Stimulated activated CD8-positive, alpha-beta memory T cell treated with anti-CD3 and anti-CD28 coated beads, Interleukin-15, amount 100 ng/mL, for 4 hours (primary cell): ENCODE measurements at places on chromosomes 6 and 20.
A peak's percentile ranks its signal among the peaks of the same experiment; 100 is the strongest.

- no peak for DNase-seq
Observed at GRCh38 chr6:95784019-95784418, 206.7 kb downstream of the MANEA start.

GRCh38 chr6:144232176-144232831, 52.8 kb upstream of the UTRN start:
- DNase-seq: no peak

GRCh38 chr20:19406381-19406780, 193.9 kb downstream of the SLC24A3 start:
- no peak for DNase-seq

DNA sequence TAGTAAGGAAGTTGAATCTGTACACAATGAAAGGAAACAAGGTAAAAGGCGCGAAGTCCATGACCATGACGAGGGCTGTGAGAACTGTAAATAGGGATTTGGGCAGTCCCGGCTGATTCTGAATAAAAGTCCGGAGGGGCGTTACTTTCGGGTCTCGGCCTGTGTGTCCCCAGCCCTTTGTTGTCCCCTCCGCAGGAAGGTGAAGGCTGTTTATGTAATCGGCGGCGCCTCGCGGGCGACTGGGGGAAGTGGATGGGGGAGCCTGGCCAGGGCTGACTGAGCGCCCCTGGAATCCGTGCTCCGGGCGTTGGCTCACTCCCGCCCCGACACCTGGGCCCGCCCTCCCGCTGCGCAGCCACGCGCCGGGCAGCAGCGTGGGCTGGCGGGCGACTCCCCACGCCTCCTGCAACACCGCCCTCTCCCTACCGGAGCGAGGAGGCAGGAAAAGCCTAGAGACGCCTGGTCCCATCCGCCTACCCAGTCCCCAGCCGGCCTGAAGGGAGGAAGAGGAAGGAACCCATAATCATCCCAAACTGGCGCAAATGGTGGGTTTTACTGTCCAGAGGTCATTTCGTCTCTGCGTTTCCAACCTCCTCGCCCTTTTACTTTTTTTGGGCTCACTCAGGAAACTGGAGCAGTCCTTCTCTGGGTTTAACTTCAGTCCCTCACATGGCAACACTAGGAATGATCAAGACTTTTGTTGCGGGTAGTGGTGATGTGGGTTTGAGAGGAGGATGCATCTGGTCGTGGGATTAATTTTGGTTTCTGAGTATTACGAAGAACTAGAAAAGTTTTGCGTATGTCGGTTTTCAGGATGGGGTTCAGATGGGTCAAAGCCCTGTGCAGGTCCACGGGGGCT, 12.1 kb downstream of the TRIM31 start:
- DNase-seq: no peak

DNA sequence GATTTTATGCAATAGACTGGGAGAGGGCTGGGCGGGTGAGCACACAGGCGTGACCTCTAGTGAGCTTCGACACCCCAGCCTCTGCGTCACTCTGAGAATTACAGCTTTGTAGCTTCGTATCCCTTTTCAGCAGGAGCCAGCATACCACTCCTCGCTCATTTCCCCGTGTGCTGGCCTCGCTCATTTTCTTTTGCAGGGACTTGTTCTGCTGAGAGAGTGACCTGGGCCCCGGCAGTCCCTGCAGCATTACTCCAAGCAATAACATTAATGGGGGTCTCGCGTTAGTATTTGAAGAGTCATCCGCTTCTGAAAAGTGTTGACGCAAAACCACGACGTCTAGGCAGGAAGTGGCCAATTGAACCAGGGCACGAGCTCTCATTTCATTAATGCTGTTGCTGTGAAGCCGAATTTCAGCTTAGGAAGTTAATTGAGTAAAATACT, 193.7 kb downstream of the QKI start:
- no peak for DNase-seq

DNA sequence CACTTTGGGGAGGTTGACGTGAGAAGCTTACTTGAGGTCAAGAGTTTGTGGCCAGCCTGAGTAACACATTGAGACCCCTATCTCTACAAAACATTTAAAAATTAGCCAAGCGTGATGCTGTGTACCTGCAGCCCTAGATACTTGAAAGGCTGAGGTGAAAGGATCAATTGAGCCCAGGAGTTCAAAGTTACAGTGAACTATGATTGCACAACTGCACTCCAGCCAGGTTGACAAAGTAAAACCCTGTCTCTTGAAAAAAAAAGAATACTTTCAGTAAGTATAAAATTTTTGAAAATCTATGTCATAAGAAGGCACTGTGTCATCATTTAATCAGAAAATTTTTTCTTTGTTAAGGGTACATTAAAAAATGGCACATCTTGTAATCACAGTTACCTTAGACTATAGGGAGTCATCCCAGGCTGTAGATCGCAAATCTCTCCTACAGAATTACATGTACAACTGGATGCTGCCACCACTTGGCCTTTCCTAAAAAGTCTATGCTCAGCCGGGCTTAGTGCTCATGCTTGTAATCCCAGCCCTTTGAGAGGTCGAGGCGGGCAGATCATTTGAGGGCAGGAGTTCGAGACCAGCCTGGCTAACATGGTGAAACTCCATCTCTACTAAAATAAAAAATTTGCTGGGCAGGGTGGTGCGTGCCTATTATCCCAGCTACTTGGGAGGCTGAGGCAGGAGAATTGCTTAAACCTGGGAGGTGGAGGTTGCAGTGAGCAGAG, 17.0 kb upstream of the MRS2 start:
- DNase-seq: no peak

DNA sequence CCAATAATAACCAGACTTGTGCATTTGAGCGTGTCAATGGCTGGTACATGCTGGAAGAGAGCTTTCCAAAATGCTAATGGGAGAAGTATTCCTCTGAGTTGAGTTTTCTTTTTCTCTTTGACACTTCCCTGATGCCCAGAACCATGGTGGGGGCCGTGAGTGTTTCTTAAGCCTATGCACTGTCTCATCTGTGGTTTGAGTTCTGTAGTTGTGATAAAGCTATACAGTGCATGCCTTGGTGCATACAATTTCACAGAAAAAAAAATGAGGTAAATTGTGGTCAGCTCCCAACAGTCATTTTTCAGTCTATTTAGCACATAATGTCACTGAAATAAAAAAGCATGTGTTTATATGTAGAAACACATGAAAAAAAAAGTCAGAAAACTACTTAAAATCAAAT, 204.8 kb downstream of the HDGFL1 start:
- DNase-seq: no peak

GRCh38 chr20:53880108-53880641, 190.2 kb downstream of the BCAS1 start:
- DNase-seq: no peak

- DNase-seq: no peak
Observed at GRCh38 chr6:156437121-156437879, 339.9 kb upstream of the ARID1B start.

- no peak for DNase-seq
Observed at GRCh38 chr6:110858562-110859214, 15.9 kb upstream of the AMD1 start.

GRCh38 chr20:41453010-41453950, 86.7 kb upstream of the EMILIN3 start:
- no peak for DNase-seq

DNA sequence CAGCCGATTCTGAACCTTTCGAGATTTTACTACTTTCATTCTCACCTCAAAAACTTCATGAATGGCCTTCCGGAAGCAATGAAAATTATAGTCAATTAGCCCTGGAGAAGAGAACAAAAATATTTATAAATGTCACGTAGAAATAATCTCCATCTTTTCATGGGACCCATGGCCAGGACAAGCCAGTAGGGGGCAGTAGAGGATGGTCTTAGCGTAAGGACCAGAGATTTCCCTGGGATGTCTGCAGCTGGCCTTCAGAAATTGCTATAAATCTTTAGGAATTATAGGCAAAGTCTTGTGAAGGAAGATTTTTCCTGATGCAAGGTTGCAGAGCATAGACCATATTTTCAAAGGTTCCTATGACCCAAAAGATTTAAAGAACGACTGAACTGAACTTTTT, 15.6 kb upstream of the UBE2J1 start:
- DNase-seq: no peak

- no peak for DNase-seq
Observed at GRCh38 chr6:43803055-43803782, 33.2 kb downstream of the VEGFA start.

GRCh38 chr6:27121640-27122039, 125.9 kb upstream of the PRSS16 start:
- no peak for DNase-seq

DNA sequence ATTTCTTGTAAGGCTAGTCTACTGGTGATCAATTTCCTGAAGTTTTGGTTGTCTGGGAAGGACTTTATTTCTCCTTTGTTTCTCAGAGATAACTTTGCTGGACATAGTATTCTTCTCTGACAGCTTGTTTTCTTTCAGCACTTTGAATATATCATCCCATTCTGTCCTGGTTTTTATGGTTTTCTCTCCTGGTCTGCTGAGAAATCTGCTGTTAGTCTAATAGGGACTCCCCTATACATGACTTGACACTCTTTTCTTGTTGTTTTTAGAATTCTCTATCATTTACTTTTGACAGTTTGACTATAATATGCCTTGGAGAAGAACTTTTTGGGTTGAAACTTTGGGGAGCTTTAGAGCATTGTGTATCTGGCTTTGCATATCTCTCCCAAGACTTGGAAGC, 112.5 kb downstream of the PRL start:
- no peak for DNase-seq

- no peak for DNase-seq
Observed at GRCh38 chr20:45323731-45324130, 15.6 kb upstream of the MATN4 start.

- peak; percentile 10 for DNase-seq
Observed at GRCh38 chr20:3045042-3045815, 623 bp upstream of the MRPS26 start.

- no peak for DNase-seq
Observed at GRCh38 chr6:152946484-152946883, 36.4 kb downstream of the FBXO5 start.

GRCh38 chr6:5099537-5099936, 14.4 kb downstream of the PPP1R3G start:
- no peak for DNase-seq

- DNase-seq: no peak
Observed at GRCh38 chr20:63768591-63769515, 29.3 kb downstream of the SLC2A4RG start.

GRCh38 chr6:394641-395289, 3.2 kb downstream of the IRF4 start:
- DNase-seq: no peak

- DNase-seq: no peak
Observed at GRCh38 chr6:157891544-157892362, 68.7 kb downstream of the SNX9 start.

DNA sequence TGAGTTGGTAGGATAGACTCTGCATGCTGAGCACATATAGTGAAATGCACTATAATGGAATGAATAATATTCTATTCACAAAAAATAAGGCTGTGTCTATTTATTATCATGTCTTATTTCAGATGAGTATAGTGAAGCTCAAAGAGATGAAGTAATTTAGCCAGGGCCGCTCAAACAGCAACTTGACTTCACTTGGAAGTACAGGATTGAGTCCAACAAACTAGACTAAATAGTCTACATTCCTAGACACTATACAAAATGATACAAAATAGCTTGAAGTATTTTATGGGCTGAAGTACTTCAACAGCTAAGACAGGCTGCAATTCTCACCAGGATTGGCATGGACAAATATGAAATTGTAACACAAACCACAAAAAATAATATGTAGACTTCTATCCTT, 144.5 kb upstream of the DST start:
- no peak for DNase-seq

- no peak for DNase-seq
Observed at GRCh38 chr6:6820641-6821238, 232.2 kb downstream of the LY86 start.

DNA sequence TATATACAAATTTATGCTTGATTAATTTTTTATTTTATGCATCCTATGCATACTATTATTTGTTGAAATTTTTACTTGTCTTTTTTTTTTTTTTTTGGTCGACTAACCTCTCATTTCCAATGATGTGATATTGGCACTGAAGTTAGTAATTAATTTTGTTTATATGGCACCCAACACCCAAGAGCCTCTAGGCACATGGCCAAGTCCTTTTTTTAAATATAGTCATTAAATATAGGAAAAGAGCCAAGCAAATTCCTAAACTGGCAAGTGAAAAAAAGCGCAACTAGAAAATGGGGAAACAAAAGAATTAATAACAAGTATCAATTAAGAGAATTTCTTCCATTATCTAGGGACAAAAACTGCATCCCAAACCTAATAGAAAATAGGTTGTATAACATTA, 85.5 kb upstream of the HS3ST5 start:
- DNase-seq: no peak

DNA sequence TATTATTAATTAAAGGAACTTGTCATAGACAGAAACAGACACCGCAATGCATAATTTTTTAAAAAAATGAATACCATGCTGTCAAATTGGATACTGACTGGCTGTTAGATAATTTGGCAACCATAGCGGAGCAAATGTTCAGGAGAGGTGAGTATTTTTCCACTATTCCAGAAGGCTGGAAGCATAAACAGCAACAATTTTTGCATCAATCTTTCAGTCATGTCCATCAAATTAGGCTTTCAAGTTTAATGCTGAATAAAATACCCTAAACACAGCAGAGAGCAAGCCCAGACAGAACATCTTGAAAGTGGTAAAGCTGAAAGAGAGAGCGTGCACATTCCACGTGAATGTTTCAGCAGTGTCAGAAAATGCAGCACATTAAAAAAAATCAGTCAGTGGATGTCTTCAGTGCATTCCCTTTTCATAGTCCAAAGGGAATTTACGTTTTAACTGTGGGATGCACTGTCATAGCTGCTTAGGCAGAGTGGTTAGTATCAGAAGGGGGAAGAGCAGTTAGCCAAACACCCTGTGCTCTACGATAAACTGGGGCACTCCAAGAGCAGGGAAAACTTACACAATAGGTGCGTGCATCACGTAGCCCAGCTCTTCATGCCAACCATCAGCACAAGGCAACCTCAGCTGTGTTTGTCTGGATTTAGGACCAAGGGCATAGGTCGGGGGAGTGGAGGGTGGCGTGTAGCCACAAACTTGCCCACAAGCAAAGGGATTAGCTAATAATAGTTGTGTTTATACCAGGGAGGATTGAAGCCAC, 116.2 kb upstream of the STMND1 start:
- DNase-seq: no peak

- DNase-seq: no peak
Observed at GRCh38 chr6:101126501-101126900, 245.4 kb upstream of the ASCC3 start.

DNA sequence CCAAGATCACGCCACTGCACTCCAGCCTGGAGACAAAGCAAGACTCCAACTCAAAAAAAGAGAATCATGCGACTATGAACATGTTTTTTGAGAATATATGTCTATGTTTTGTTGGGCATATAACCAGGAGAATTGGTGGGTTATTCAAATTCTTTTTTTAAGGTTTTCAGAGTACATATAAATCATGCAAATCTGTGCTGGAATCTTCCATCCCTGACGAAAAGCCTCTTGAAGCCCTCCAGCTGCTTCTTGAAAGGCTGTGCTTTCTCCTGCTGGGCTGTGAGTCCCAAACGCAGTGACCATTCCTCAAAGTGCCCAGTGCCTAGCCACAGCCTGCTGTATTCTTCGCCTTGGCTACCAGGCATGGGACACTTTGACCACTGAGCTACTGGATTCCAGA, 9.2 kb upstream of the RAB22A start:
- DNase-seq: no peak

- no peak for DNase-seq
Observed at GRCh38 chr6:95417856-95418255, 159.5 kb upstream of the MANEA start.

- DNase-seq: no peak
Observed at GRCh38 chr20:63943808-63944077, 12.5 kb downstream of the UCKL1 start.
